ENCODE measurements at places on chromosomes 12 and 14.

- no peak for DNase-seq
These were observed 534 bp downstream of the PPP2R3C start for GRCh38 chr14:35121026-35121886.

GRCh38 chr14:100729982-100730381, 3.3 kb downstream of the DLK1 start:
- DNase-seq: no peak

DNA sequence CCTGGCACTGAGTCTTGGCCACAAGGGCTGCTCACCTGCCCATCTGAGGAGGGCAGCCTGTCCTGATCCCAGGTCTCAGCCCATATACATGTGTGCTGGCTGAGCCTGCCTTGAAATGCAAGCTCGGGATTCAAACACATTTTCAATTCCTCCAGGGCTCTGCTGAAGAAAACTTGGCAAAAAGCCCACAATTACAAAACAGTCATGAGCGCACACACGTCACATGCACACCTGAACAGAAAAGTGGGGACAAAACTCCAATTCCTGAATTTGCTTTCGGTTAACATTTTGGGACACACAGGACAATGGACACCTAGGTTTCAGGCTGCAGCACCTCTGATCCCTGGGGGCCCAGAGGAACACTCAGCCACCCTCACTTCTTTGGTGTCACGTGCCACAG, 113.9 kb downstream of the RBM19 start:
- no peak for DNase-seq

DNA sequence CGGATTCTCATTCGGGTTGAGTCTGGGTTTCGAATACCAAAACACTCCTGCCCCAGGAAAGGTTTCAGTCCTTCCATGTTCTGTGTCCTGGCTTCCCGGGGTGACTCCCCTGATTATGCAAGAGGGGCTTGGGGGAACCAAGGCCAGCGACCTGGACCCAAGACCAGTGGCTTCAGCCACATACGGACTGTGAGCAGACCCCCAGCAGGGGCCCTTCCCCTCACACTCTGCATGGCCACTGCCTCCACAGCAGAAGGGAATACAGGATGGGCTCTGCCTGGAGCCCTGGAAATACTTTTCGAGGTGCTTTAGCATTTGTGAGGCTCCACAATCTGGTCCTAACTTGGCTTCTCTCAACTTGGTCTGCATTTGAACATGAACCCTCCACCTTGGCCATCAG, 19.1 kb downstream of the HDAC7 start:
- DNase-seq: no peak

- no peak for DNase-seq
These were observed 425.8 kb upstream of the FOXG1 start for GRCh38 chr14:28340816-28341215.

- no peak for DNase-seq
These were observed 174.3 kb downstream of the ACSS3 start for GRCh38 chr12:81252228-81252627.

DNA sequence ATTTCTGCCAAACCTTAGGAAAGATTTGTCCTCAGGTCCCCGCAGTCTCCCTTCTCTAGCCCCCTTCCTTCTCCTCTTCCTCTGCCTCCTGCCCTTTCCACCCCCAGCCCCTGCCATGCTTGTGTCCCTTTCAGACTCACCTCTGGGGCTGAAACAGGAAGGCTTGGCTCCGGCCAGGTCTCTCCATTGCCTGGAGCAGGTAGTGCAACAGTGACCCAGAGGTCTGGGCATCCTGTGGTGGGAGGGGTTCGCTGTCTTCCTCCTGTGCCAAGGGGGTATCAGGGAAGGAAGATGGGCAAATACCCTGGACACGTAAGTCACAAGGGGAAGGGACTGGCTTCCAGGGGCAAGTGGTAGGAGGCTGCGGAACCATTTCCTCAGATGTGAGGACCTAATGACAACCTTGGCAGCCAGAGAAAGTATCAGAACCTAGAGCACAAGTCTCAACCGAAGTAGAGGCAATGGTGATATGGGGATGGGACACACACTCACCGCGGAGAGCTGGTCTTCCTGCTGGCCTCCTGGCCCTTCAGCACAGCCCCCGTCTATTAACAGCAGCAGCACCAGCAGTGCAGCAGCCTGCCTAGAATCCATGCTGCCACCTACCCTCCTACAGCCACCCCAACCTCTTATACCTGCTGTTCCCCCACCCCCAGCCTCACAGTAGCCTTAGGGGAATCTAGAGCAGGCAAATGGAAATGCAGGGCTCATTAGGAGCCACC, at the start of gene NPFF:
NPFF (minus strand) TSS at position 604 of the 722 bp plus-strand sequence; CDS start at position 594, 10 bp downstream.
- no peak for DNase-seq

- DNase-seq: no peak
These were observed 6.2 kb upstream of the KRT2 start for GRCh38 chr12:52658196-52658595.

- DNase-seq: no peak
These were observed 1.7 kb downstream of the HOXC12 start for GRCh38 chr12:53956251-53956887.

GRCh38 chr14:104885973-104886689, 21.1 kb downstream of the CEP170B start:
- DNase-seq: no peak

GRCh38 chr12:125519026-125519651, 453.9 kb downstream of the AACS start:
- DNase-seq: no peak

GRCh38 chr14:76497550-76498462, 121.9 kb downstream of the ESRRB start:
- DNase-seq: no peak

DNA sequence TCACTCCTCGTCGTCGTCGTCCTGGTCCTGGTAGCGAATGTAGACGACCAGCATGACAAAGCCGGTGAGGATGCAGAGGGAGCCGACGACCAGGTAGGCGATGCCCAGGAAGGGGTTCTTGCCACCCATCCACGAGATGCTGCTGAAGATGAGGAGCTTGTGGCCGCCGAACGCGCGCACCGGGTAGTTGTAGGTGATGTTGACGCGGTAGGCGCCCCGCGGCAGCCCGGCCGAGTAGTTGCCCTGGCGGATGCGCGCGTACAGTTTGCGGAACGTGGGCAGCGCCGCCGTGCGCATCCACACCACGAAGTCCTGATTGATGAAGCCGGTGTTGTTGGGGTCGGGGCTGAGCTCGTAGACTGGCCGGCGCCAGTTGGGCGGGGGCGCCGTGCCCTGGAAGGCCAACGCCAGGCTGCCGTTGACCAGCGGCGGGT, 1.0 kb downstream of the TMEM30B start:
- DNase-seq: peak; percentile 21

DNA sequence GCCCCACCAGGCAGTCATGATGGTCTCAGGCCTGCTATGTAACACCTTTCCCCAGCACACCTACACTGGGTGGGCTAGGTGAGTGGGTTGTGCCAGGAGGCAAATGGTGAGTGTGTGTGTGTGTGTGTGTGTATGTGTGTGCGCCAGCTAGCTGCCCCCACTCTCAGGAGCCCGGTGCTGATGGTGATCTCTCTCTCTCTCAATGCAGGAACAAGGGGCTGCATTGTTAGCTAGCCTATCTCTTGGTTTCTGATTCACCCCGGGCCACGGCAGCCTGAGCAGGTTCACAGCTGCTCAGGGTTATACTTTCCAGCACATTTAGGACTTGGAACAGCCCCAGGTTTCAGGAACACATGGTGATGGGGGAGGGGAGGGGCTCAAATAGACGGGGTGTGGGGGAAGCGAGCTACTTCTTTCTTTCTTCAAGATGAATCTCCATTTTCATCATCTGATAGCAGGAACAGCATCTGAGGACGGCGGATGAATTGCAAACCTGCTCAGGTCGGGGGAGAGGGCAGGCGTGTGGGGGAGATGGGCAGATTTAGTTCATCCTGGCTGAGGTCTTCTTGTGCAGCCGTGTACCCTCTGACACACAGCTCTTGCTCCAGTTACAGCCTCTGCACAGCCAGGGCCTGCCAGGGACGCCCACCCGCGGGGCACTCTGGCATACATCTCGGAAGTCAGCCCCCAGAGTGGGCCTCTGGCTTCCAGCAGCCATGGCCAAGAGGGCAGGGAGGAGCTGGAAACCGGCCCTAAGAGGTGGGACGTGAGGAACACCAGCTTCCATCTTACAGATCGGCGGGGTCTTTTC, 137.6 kb downstream of the ZFP36L1 start:
- no peak for DNase-seq

DNA sequence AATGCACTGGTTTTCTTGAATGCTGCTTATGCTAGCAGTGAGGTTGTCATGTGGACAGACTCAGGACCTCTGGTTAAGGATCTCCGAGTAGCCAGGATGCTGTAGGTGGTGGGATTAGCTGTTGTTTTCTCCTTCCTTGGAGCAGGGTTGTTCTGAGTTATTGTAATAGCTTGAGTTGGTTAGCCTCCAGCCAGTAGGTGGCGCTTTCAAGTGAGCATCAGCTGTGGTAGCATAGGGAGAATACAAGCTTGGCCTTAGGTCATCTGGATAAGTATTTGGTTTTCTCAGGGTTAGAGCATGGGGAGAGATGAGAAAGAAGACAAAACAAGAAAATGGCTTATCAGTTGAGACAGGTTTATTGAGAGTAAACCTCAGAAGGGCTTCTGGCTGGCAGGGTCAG, 299.7 kb upstream of the FBXO33 start:
- no peak for DNase-seq

DNA sequence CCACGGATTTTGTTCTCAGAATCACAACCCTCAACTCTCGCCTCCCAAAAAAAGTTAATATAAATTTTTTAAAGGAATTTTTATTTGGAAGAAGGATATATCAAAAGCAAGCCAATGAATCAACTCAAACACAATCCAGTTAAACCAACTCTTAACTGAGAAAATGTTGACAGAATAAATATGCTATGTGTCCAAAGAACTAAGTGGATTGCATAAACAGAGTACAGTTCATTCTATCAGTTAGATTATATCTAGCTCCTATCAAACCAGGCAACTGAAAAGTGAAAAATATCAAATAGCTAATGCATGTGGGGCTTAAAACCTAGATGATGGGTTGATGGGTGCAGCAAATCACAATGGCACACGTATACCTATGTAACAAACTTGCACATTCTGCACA, 16.6 kb downstream of the SLC41A2 start:
- no peak for DNase-seq

GRCh38 chr12:112788205-112788604, 3.3 kb upstream of the RPH3A start:
- no peak for DNase-seq

DNA sequence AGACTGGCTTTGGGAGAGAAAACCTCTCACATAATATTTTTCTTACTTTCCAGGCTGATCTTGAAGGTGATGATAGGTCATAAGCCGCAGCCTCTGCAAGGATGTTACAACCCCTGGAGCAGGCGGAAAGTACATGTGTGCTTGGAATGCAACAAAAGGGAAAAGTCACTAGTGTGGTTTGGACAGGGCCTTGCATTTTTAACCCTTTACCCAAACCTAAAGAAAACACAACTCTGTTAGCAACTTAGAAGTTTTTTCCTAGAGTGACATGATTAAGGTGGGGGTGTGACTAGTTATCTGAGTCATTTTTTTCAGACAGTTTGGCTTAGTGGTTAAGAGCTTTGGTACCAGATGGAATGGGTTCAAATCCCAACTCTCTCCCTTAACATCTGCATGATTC, 97.0 kb downstream of the TMEM30B start:
- no peak for DNase-seq

DNA sequence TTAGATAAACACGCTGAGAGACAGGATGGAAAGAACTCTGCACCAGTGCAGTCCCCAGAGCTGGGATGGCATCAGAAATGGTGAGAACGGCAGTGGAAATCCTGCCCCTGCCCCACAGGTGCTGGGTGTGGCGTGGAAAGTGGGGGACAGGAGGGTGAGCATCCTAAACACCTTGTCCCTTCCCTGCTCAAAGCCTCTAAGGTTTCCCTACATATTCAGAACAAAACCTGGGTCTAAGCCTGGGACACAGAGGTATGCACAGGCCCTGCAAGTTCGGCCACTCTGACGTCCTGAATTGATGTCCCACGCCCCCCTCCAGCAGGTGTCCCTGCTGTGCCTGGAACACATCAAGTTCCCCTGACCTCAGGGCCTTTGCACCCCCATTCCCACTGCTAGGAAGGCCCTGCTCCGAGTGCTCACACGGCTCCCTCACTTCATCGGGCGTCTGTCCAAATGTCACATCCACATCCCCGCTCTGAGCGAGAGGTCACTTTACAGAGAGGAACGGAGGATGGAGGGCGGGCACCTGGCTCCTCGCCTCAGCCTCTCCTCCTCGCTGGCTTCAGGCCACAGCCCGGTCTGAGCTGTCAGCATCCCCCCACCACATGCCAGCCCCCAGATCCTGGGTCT, 38.5 kb upstream of the SFSWAP start:
- no peak for DNase-seq

GRCh38 chr14:97266653-97267052, 469.5 kb downstream of the VRK1 start:
- no peak for DNase-seq

DNA sequence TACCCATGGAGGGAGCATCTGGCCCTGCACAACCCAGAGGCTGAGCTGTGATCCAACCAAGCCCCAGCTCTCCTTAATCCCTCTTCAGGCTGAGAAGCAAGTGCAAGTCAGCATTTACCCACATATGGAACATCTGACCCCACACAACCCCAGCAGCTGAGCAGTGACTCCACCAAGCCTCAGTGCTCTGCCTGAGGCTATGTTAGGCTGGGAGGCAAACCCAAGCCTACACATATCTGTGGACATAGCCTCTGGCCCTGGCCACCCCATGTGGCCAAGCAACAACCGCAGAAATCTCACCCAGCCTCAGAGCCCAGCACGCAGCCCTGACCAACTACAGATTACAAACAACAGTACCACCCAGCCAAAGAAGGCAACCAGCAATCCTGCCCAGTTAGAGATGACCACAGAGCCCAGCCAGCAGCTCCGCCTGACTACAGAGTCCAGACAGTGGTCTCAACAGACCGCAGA, 142.8 kb downstream of the NUAK1 start:
- no peak for DNase-seq

DNA sequence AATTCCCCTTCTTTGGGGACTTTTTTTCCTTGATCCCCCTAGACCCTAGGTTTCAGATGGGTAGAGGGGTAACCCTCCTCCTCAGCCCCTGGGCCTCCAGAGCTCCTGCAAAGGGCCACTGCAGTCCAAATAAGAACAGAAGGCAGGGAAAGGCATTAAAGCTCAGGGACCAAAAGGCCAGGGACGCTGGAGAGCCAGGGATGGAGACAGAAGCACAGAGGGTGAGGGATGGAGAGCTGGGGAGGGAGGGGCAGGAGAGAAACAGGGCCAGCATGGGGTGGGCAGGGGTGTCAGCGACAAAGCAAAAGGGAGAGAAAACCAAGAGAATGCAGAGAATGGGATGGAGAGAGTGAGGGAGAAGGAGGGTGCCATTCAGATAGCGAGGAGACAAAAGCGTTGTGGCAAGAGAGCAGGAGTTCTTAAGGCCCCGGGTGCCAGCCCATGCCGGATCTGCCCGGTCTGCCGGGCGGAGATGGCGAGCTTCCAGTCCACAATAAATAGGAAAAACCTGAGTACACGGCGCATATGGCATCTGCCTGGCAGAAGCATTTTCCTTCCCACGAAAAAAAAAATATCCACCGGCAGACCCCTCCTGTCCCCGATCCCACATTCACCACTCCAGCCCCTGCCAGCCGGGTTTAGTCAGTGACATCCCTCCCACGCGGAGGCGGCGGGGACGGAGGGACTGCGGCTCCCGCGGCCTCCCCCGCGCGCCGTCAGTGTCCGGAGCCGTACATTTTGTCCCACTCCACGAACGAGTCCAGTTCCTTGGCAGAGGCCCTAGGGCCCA, 28.6 kb downstream of the FIGNL2 start:
- no peak for DNase-seq

All from activated T-cell treated with anti-CD3 and anti-CD28 coated beads for 1 hour (primary cell).